A172 (cell line): ENCODE measurements at places on chromosomes 1 and 21. TPM values are rescaled to one million over a fixed set of nuclear protein-coding genes. Genes with fewer than 3 reads are reported as not detected.

GRCh38 chr21:42547001-42547905 lies 33.6 kb downstream of the SLC37A1 start:
- no peak for DNase-seq

- peak; percentile 78 for DNase-seq
Measured at GRCh38 chr1:167173516-167174184, 47.0 kb upstream of the POU2F1 start.

GRCh38 chr1:237071641-237072420 lies 29.8 kb downstream of the RYR2 start:
- no peak for DNase-seq

- peak; percentile 79 for DNase-seq
Measured at GRCh38 chr1:192639607-192640368, 3.8 kb downstream of the RGS13 start.

- peak; percentile 86 for DNase-seq
Measured at GRCh38 chr1:41498391-41498790, 13.9 kb upstream of the EDN2 start.

GRCh38 chr1:57238233-57238781 lies 185.6 kb downstream of the DAB1 start:
- DNase-seq: no peak

- DNase-seq: no peak
Measured at GRCh38 chr1:57132993-57133622, 167.3 kb upstream of the C8B start.

DNA sequence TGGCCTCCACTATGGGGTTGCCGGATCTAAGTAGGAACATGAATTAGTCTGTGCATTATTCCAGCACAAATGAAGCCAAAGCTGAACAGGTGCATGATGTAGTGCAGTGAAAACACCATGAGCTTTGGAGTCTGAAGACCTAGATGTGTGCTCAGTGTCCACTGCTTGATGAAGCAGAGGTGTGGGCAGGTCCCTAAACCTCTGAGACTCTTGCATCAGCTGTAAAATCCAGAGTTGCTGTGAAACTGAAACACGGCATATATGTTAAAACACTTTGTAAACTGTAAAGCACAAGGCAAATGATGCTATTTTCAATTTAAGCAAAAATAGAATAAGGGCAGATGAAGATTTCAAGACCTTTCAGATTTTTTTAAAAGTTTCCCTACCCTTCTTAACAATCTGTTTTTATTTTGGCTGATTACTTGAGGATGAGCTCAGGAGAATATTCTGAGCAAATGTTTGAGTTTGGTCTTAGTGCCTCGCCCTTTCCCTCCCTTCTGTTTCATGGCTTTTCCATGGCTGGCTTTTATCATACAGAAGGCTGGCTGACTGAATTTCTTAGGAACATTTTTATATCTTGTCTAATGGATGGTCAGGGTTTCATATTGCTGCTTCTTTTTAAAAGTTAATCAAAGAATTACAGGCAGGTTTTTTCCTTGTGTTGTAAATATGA lies 221.8 kb downstream of the NTNG1 start:
- no peak for DNase-seq

DNA sequence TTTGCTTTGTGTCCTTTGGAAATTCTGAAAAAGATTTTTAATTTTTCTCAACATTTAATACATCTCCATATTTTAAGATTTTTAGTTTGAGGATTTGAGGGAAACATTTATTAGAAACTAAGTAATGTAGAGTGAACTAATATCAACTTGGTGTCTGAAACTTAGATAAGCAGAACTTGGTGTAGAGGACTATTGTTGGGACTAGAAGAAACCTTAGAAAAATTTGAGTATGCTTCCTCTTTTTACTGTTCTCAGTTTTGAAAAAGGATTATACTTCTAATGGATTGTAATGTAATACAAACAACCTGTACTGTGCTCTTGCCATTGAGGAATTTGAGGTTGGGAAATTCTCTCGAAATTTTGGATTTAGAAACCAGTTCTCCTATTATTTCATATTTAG lies 2.4 kb downstream of the FNBP1L start:
- DNase-seq: no peak

DNA sequence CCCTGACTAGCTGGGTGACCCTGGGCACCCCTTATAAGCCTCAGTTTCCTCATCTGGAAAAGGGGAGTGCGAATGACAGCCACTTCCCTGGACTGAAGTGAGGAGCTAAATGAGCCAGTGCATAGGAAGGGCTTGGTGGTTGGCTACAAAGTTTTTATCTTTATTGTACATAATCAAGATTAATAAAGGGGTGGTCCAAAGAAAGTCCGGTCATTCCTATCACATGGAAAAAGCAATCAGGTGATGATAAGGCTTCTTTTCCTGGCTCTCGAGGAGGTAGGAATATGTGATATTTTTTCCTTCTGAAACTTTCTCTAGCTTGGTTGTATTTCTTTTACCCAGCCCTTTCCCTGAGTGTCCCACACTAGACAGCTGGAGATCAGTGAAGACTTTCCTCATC lies 56.5 kb downstream of the TMCO4 start:
- no peak for DNase-seq

TMEM50B gene
- total RNA-seq: 70.6 and 84.3 TPM in 2 replicates

MFSD2A gene
- total RNA-seq: 1.8 and 3.0 TPM in 2 replicates

TDRD5 gene
- total RNA-seq: not detected in 2 replicates

GUCA2B gene
- not detected in 2 replicates for total RNA-seq

IFI44L gene
- 0.29 and 2.6 TPM in 2 replicates for total RNA-seq

PLA2G2D gene
- not detected in 2 replicates for total RNA-seq

MYOM3 gene
- 12.5 and 14.2 TPM in 2 replicates for total RNA-seq

AKIRIN1 gene
- 61.3 and 64.5 TPM in 2 replicates for total RNA-seq
